ENCODE measurements at places on chromosomes 2 and 18.

DNA sequence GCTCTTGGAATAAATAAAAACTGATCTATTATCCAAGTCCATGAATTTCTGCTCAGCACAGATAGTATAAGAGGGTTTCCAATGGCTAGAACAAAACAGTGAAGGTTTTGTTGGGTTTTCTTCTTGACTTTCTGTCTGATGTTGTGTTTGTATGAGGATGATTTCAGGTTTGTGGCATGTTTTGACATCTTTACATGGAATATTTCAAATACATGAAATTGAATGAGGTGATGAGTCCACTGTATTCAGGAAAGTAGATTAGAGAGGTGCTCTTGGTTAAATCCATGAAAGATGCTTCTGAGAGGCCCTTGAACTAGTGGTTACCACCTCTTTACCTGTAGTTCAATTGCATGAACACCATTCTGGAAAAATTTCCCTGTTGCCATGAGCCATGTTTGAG lies 84.3 kb downstream of the RAPGEF4 start:
- no peak for DNase-seq

- peak; percentile 43 for DNase-seq
Observed at GRCh38 chr2:71190656-71191569, 36.0 kb downstream of the PAIP2B start.

GRCh38 chr2:159982270-159982669 lies 80.1 kb downstream of the PLA2R1 start:
- no peak for DNase-seq

GRCh38 chr18:36249392-36249791 lies 48.1 kb upstream of the FHOD3 start:
- peak; percentile 20 for DNase-seq

GRCh38 chr2:15750433-15750814 lies 158.8 kb downstream of the DDX1 start:
- no peak for DNase-seq

- peak; percentile 81 for DNase-seq
Observed at GRCh38 chr18:67072791-67073190, 443.7 kb downstream of the DSEL start.

- DNase-seq, result no peak
Observed at GRCh38 chr2:41959760-41960159, 88.1 kb upstream of the PKDCC start.

DNA sequence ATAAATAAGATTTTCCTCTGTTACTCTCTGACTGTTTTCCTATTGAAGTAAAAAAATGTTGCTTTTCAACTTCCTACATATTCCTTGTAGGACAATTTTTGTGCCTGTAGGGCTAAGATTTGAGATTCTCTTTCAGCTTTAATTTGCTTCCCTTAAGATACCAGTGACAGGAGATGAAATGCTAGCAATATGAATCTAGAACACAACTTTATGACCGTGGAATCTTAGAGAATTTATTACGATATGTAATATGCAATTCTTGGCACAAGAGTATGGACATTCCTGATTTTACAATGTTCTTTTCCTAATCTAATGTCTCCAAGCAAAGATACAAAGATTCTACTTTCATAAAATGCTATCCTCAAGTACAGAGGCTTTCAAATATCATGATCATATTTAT lies 180.9 kb downstream of the KCNE4 start:
- DNase-seq, result no peak

DNA sequence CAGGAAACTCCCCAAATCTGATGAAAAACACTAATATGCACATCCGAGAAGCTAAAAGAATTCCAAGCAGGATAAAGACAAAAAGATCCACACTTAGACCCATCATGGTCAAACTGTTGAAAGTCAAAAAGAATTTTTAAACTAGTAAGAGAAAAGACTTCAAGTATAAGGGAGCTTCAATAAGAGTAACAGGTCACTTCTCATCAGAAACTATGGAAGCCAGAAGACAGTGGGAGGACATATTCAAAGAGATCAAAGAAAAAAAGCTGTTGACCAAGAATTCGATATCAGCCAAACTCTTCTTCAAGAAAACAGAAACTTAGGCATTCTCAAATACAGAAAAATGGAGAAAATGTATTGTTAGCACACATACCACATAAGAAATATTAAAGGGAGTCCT lies 50.4 kb downstream of the ZC3H8 start:
- DNase-seq, result peak; percentile 28

GRCh38 chr2:145012806-145013205 lies 492.9 kb upstream of the ZEB2 start:
- DNase-seq, result no peak

- no peak for DNase-seq
Observed at GRCh38 chr18:8937160-8938094, 165.1 kb upstream of the NDUFV2 start.

- DNase-seq, result no peak
Observed at GRCh38 chr2:152298754-152299153, 36.2 kb upstream of the FMNL2 start.

DNA sequence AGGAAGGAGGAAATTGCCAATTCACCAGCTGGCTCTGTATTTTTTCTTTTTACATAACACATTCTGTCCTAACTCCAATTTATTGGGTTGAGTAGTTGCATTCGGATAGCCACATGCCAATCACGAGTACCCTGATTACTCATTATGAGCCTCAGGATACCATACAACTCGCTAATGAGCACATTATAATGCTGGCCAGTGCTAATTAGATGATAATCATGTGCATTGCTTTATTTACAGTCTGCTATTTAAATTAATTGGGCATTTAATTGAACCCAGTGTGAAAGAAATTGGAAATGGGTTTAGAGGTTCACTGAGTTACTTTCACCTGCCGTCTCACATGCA lies 15.2 kb downstream of the G6PC2 start:
- no peak for DNase-seq

DNA sequence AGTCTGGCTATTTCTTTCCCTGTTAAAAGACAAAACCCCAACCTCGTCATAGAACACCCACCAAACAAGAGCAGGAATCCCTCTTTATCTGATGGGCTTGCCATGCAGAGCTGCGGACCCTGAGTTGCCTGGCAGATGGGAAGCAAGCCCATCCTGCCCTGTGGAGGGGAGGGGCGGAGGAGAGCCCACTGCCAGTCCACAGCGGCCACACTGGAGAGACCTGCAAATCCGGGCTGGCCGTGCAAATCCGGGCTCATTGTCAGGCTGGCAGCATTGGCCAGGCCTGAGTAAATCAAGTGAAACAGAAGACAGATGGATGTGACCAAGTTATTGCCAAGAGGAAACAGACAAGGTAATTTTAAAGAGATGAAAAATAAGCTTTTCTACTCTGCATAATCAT lies 22.0 kb downstream of the MYL12B start:
- no peak for DNase-seq

GRCh38 chr2:47295981-47296635 lies 106.8 kb upstream of the MSH2 start:
- no peak for DNase-seq

DNA sequence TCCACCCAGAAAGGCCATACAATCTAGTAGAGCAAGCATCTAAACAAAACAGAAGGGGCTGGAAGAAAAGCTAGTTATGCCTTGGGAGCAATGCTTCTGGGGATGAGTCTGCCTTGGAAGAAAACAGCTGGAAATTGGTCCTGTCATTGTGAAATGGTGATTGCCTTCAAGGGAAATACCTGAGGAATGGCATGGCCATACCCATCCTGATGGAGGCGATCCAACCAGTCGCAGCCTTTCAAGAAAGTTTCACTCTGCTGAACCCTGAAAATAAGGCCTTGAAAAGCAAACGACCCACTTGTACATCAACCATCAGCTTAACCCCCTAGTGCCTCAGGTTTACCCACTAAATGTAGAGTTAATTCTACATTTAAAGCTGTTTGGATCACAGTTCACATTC lies 72.6 kb upstream of the PID1 start:
- no peak for DNase-seq

GRCh38 chr2:238155761-238156694 lies 2.7 kb upstream of the ERFE start:
- DNase-seq, result no peak

DNA sequence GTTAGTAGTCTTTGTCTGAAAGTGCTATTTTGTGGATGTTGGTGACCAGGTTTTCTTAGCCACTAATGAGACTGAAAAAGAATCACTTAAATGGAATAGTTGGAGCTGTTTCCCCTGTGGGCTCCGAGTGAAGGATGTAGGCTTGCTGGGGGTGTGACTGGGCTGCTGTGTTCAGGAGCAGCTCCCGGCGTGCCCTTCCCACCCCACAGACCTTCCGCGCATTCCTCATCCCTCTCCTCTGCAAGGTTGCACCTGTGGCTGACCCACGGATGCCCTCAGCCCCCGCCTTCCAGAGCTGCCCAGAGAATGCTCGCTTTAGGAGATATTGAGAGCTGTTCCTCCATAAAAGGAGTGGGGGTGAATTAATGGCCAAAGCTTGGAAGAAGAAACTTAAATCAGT lies 174.3 kb downstream of the LDLRAD4 start:
- no peak for DNase-seq

DNA sequence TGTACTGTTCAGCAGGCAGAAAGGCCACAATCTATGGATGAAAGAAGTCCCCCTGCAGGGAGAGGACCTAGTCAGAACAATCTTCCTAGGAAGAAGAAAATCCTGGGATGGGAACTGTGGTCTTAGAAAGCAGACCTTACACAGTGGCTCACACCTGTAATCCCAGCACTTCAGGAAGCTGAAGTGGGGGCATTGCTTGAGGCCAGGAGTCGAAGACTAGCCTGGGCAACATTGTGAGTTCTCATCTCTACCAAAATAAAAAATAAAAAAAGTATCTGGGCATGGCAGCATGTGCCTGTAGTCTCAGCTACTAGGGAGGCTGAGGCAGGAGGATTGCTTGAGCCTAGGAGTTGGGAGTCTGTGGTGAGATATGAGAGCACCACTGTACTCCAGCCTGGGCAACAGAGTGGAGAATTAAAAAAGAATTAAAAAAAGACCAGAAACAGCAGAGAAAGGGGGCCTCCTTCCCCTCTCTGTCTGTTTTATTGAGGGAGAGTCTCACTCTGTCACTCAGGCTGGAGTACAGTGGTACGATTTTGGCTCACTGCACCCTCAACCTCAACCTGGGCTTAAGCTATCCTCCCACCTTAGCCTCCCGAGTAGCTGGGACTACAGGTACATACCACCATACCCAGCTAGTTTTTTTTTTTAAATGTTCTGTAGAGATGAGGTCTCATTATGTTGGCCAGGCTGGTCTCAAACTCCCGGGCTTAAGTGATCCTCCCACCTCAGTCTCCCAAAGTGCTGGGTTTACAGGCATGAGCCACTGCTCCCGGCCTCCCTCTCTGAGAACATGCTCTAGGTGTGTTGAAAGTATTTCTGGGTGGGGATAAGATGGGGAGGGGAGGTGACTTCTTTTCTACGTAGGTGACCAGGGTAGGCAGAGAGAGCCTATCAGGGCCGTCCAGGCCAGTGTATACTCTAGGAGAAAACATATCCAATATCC lies 7.4 kb downstream of the RHOB start:
- DNase-seq, result no peak

DNA sequence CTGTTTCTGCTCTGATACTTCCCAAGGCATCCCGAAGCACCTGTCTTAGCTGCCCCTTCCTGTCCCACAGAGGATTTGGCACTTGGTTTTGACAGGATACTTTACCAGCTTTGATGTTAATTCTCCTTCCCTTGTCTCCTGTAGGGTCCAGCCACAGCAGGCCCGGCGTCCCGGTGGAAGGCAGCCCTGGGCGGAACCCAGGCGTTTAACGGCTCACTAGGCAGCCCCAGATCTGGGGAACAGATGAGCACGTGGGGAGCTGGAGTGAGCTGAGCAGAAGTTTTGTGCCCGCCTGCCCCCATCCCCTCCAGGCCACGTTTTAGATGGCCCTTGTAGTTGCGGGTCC lies 11.4 kb downstream of the ANKRD23 start:
- no peak for DNase-seq

DNA sequence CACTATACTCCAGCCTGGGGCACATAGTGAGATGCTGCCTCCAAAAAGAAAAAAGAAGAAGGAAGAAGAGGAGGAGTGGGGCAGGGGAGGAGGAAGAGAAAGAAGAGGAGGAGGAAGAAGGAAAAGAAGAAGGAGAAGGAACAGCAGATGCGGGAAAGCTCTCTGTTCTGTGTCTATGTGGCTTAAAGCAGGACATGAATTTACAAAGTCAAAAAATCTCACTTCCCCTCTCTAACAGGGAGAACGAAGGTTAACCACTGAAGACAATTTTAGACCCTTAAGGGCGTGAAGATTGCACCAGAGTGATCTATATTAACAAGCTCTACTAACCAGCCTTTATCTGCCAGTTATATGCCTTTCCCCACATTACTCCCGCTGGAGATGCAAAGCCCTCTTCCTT lies 258.9 kb downstream of the METTL4 start:
- DNase-seq, result no peak

DNA sequence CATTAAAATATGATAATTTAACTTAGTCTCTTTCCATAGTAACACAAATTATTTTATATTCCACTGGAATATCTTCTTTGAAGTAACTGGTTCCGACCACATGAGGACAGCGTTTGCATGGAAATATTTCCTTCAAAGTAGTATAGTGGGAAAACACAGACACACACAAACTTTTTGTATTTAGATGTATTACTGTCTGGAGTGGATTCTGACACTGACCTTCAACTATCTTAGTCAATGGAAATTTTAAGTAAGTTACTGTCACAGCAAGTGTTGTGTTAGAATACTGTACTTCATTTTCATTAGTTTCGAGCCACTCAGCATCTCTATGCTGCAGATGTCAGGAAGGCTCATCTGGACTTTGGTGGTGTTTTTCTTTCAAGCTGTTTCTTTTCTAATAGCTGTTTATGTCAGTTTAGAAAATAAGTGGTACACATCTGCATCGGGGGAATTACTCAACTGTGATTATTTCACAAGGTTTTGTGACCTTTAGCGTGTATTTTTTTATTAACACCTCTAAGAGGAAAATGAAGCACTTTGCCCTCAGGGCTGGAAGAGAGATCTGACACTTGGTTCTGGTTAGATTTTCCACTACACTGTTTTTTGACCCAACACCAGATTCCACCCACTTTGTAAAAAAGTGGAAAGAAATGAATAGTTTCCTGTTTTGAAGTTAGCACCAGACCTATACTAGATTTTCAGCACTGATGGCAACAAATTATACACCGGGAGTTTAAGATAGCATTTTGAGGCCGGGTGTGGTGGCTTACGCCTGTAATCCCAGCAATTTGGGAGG lies 18.9 kb upstream of the THOC1 start:
- peak; percentile 5 for DNase-seq

DNA sequence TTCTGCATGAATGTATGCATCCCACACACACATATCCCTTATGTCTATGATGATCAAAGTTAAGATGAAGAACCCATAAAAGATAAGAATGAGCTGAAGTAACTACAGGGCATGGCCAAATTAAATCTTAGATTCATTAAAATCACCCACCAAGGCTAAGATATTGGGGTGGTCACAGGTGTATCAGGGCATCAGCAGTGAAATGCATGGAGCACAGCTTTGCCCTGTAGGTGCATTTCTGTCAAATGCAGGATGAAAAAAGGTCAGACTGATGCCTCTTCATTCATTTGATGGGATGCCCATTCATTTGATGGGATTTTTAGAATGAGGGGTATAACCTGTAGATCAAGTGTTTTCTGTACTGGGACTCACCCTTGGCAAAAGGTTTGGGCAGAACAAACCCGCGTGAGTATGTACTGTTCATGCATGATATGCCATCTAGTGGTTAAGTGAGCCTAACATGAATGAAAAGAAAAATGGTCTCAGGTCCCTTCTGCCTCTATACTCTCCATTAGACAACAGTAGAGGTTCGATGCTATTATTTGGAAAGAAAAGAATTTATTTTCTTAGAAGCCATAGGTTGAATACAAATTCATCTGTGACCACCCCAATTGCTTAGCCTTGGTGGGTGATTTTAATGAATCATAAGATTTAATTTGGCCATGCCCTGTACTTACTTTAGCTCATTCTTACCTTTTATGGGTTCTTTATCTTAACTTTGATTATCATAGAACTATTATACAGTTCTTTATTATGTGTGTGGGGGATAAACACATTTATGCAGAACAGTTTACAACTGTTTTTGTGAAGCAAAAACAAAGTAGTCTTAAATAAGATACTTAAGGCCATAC lies 43.2 kb upstream of the NOSTRIN start:
- DNase-seq, result peak; percentile 64
